ENCODE measurements at places on chromosomes 4 and X. TPM values are rescaled to one million over a fixed set of nuclear protein-coding genes. Genes with fewer than 3 reads are reported as not detected.

GAGE2A gene
- not detected for total RNA-seq

VCX3B gene
- total RNA-seq = not detected

BGN gene
- total RNA-seq = 186 TPM

SLC6A14 gene
- total RNA-seq = not detected

GABRG1 gene
- not detected for total RNA-seq

FAT4 gene
- 27.2 TPM for total RNA-seq

STOX2 gene
- total RNA-seq = 0.18 TPM

SSX4 gene
- total RNA-seq = not detected

CCKAR gene
- total RNA-seq = not detected

KCND1 gene
- 0.81 TPM for total RNA-seq

XKRX gene
- 0.32 TPM for total RNA-seq

PRR32 gene
- not detected for total RNA-seq

UCP1 gene
- not detected for total RNA-seq

RPS3A gene
- 2,790 TPM for total RNA-seq

LYAR gene
- 4.3 TPM for total RNA-seq

ALAS2 gene
- not detected for total RNA-seq

CNKSR2 gene
- total RNA-seq = under 0.01 TPM

SSX2 gene
- total RNA-seq = not detected

WDR1 gene
- 462 TPM for total RNA-seq
